ENCODE measurements at places on chromosomes 3 and 15.

DNA sequence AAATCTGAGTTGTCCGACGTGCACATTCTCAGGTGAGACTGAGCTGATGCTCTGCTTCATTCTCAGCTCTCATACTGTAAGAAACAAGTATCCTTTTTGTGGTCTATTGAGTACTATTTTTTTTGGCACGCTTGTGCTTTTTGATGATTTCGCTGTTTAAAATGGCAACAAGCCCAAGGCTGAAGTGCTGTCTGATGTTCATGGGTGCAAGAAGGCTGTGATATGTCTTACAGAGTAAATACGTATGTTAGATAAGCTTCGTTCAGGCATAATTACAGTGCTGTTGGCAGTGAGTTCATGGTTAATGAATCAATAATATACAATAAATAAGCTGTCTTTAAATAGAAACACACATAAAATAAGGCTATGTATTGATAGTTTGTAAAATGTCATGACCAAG is 27.2 kb downstream of the AQR start:
- DNase-seq = no peak

DNA sequence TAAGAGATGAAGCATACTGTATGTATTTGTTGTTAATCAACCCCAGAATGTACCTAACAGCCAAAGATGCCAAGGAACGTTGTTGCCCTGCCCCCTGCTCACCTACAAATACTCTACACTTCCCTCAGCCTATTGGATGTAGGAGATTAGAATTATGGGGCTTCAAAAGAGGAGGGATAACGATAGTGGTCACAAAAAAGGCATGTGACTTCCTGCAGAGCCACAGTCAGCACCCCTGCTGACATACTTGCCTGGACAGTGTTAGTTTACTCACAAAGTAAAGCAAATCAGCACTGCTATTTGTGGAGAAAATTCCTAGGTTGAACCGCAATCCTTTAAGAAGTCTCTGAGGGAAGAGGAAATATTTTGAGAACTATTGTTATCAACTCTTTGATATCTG is 37.9 kb downstream of the PARP15 start:
- no peak for DNase-seq

DNA sequence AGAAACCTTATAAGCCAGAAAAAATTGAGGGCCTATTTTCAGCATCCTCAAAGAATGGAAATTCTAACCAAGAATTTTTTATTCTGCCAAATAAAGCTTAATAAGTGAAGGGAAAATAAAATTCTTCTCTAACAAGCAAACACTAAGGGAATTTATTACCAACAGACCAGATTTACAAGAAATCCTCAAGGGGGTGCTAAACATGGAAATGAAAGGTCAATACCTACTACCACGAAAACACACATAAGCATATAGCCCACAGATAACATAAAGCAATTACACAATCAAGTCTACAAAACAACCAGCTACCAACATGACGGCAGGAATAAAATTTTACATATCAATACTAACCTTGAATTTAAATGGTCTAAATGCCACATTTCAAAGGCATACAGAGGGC is 883.5 kb downstream of the SI start:
- no peak for DNase-seq

DNA sequence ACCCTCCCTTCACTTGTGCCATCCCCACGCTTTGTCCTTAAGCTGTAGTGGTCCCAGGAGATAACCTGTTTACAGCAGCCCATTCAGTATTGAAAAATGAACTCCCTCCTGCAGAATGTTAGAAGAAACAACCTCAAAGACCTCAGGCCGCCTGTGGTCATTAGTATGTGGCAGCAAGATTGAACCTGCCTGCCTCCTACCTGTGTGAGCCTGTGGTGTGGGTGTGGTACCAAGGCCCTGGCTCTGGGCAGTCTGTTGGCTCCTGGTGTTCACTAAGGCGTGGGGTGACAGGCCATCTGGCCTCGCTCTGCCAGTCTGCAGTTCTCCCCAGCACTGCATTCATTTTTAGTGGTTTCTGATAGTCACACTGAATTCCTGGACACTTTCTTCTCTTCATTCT is 21.0 kb downstream of the LSM3 start:
- no peak for DNase-seq

DNA sequence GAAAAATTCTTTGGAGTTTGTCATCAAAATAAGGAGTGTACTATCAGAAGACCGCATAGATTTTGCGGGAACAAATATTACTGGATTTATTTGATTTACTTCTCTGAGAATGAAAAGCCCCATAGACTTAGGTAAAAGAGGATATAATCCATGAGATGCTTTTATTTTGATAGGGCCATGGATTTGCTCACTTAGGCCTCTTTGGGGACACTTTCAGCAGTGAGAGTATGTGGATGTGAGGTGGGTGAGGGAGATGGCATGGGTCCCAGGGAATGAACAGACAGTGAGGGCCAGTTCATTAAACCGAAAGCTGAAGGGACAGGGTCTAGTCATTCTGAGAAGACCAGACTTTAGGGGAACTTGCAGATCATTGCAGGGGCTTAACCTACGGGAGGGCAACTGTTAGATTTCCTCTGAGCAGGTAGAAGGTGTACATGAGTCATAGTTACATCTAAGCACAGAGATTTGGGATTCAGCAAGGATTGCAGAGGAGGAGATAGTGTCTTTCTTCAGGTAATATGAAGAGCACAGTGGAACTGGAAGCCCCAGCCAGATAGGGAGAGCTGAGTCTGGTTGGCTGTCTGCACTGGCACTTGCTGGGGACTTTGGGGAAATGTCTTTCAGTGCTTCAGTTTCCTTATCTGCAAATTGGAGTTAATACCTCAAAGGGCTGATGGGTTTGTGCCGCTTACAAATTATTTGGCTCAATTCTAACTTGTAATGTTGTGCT is 30.8 kb downstream of the SH3GL3 start:
- DNase-seq = no peak

All from hippocampal formation (tissue), 2 donors.